H9 (cell line): ENCODE measurements at places on chromosomes 16 and 17. TPM values are rescaled to one million over a fixed set of nuclear protein-coding genes. Genes with fewer than 3 reads are reported as not detected.

The LGALS9C gene
- total RNA-seq = not detected in 2 replicates

The EPN3 gene
- 1.9 and 2.2 TPM in 2 replicates for total RNA-seq

GRCh38 chr16:81567987-81568748, 123.6 kb downstream of the CMIP start:
- no peak for DNase-seq
- no peaks in the 10 kb centered on the region for H3K27me3 ChIP-seq
- no peaks in the 10 kb centered on the region for H3K4me1 ChIP-seq
- no peak overlapping the region for H3K4me3 ChIP-seq

DNA sequence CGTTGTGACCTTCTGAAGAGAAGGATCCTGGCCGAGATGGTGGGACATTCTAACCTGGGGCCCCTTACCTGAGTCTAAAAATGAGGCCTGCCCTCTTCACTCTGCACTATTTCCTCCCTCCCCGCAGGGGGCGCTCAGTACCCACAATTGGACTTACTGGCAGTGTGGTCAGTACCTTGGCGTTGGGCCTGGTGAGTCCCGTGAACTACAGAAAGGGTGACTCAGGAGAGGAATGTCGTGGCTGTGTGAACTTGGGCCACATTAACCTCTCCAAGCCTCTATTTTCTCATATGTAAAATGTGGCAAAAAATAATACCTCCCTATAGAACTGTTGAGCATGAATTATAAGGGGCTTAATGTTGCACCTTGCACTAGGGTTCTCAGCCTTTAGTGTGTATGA, 3.9 kb downstream of the RSAD1 start:
- no peak overlapping the region for H3K4me3 ChIP-seq
- no peaks in the 10 kb centered on the region for H3K27me3 ChIP-seq
- H3K27ac ChIP-seq = no peak overlapping the region
- peak; percentile 94 for DNase-seq

DNA sequence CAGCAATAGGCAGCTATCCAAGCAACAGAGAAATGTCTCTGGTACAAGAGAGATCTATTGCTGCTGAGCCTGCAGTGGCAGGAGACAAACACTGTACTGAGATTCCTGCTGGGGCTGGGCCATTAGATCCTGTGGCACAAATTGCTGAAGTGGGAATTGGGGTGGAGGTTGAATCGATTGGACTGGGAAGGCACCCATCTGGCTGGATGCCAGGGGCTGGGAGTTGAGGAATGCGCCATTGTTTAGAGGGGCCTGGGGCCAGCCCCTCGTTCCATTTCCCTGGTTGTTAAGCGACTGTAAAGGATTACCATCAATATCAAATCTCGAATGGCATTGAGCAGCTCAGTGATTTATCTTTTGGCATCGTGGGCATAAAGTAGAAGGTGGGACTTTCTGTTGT, 54.1 kb upstream of the ARL4D start:
- H3K27ac ChIP-seq = no peak overlapping the region
- no peak overlapping the region for H3K4me3 ChIP-seq
- peaks cover 8% of the 10 kb centered on the region; the same call in 1 of the 2 replicates for H3K4me1 ChIP-seq
- H3K27me3 ChIP-seq = no peaks in the 10 kb centered on the region

DNA sequence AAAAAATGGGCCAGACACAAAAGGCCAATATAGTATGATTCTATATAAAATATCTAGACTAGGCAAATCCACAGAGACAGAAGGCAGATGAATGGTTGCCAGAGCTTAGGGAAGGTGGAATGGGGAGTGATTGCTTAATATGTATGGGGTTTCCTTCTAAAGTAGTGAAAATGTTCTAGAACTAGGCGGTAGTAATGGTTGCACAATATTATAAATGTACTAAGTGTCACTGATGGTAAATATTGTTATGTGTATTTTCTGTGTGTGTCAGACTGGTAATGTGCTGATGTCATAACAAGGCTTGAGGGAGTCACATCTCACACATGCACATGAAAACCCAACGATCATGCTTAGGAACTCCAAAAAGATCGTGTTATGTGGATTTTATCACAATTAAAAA, 106.9 kb upstream of the SIAH1 start:
- no peak overlapping the region for H3K4me3 ChIP-seq
- no peak for DNase-seq
- H3K36me3 ChIP-seq = peaks cover 3% of the 10 kb centered on the region; the same call in 1 of the 2 replicates
- H3K27me3 ChIP-seq = no peaks in the 10 kb centered on the region
